ENCODE measurements at places on chromosomes 6 and 20. TPM values are rescaled to one million over a fixed set of nuclear protein-coding genes. Genes with fewer than 3 reads are reported as not detected.

Gene CALHM4
- total RNA-seq = not detected

Gene OR5V1
- total RNA-seq = not detected

Gene EPB41L1
- total RNA-seq = 12.0 TPM

Gene CFAP61
- total RNA-seq = not detected

Gene GABRR1
- not detected for total RNA-seq

Gene E2F3
- 1.5 TPM for total RNA-seq

Data from bronchial smooth muscle cell (primary cell).